ENCODE measurements at places on chromosomes 4 and X.

GRCh38 chr4:165331359-165331758 is 3.9 kb downstream of the MSMO1 start:
- DNase-seq = no peak

DNA sequence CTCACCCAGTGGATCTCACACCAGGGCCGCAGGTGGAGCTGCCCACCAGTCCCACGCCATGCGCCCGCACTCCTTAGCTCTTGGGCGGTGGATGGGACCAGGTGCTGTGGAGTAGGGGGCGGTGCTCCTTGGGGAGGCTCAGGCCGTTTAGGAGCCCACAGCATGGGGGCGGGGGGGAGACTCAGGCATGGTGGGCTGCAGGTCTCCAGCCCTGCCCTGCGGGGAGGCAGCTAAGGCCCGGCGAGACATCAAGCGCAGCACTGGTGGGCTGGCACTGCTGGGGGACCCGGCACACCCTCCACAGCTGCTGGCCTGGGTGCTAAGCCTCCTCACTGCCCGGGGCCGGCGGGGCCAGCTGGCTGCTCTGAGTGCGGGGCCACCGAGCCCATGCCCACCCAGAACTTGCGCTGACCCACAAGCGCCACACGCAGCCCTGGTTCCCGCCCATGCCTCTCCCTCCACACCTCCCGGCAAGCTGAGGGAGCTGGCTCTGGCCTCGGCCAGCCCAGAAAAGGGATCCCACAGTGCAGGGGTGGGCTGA is 312.9 kb upstream of the GIMD1 start:
- DNase-seq = no peak

- DNase-seq = no peak
These were observed 75.6 kb downstream of the MAML3 start for GRCh38 chr4:140078366-140078765.

- DNase-seq = no peak
These were observed 15.1 kb downstream of the SLC2A9 start for GRCh38 chr4:10006231-10006600.

- no peak for DNase-seq
These were observed 11.4 kb downstream of the FRAS1 start for GRCh38 chr4:78068481-78068880.

- no peak for DNase-seq
These were observed 644.1 kb upstream of the TENM3 start for GRCh38 chr4:181599134-181599533.

- DNase-seq = no peak
These were observed 622.7 kb downstream of the PCDH18 start for GRCh38 chr4:136909626-136910025.

Data from stimulated activated CD8-positive, alpha-beta memory T cell treated with anti-CD3 and anti-CD28 coated beads, Interleukin-4, amount 100 ng/mL, for 1 hour (primary cell).